ENCODE measurements at places on chromosomes 16 and 17.

DNA sequence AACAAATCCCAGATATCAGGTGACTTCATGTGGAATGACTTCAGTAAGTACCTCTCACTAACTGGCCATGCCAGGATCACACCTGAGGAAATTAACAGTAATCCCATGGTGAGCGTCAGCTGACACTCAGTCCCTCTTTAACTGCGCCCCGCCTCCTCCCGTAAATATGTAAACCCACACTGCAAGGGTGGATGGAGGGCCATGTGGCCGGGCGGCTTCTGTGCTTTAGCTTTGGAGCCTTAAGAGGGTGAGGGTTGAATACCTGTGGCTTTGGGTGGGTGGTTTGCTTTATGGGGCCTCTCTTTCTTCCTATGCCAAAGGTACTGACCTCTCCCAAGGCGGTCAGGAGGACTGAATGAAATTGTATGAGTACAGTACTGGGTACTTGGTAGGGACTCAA lies 141.7 kb downstream of the MRM1 start:
- no peak for DNase-seq

DNA sequence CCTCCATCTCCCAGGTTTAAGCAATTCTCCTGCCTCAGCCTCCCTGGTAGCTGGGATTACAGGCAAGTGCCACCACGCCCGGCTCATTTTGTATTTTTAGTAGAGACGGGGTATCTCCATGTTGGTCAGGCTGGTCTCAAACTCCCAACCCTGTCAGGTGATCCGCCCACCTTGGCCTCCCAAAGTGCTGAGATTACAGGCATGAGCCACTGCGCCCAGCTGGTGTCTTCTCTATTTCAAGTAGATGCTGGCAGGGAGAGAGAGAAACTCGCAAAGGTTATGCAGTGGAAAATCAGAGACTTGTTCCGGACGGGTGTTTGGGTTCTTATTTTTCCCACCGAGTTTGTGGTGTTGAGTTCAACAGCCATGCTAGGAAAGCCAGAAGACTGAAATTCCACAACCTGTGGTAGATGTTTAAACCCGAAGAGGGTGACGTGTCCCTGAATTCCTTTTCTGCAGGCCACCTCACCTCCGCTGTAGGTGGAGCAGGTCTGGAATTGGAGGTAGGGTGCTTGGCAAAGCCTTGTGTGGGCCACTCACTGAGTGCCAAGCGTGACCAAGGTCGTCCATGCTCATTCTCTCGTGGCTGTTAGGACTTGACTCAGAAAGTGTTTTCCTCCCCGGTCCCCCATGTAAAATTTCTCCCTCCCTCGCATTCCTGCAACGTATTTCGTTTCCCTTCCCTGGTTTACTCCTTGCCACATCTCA lies 7.3 kb upstream of the ZDHHC7 start:
- no peak for DNase-seq

DNA sequence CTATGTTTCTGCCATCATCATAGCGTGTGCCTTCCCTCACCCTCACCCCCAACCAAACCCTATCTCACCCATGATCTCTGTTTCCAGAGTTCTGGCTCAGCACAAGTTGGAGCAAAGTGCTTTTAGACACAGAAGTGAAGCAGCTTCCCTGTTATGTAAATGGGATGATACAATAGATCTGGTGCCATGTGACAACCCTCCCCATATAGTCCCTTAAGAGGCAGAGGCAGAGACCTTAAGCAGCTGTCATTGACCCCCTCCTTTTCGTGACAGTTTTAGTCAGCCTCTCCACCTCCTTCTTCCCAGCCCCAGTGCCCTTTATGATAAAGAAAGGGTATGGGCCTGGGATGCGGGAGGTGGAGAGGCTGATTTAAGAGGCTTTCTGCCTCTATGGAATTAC lies 40.3 kb upstream of the MED13 start:
- no peak for DNase-seq

GRCh38 chr16:11407047-11407982 lies 62.1 kb downstream of the RMI2 start:
- peak; percentile 50 for DNase-seq

DNA sequence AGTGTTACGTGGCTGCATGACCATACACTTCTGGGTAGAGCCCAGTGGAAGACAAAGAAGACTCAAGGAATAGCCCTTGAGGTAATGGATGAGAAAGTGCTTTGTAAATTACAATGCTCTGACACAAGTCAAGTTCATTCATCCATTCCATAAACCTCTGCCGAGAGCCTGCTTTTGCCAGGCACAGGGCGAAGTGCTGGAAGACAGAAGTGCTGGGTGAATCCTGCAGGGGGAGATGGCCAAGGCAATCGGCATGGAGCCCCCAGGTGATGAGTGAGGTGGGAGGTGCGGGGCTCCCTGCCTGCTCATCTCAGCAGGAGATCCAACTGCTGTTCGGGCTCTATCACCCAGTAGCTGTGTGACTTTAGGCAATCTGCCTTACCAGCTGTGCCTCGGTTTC lies 2.8 kb upstream of the SOCS3 start:
- DNase-seq: no peak

- no peak for DNase-seq
Observed at GRCh38 chr17:62745806-62746205, 62.3 kb downstream of the MARCHF10 start.

DNA sequence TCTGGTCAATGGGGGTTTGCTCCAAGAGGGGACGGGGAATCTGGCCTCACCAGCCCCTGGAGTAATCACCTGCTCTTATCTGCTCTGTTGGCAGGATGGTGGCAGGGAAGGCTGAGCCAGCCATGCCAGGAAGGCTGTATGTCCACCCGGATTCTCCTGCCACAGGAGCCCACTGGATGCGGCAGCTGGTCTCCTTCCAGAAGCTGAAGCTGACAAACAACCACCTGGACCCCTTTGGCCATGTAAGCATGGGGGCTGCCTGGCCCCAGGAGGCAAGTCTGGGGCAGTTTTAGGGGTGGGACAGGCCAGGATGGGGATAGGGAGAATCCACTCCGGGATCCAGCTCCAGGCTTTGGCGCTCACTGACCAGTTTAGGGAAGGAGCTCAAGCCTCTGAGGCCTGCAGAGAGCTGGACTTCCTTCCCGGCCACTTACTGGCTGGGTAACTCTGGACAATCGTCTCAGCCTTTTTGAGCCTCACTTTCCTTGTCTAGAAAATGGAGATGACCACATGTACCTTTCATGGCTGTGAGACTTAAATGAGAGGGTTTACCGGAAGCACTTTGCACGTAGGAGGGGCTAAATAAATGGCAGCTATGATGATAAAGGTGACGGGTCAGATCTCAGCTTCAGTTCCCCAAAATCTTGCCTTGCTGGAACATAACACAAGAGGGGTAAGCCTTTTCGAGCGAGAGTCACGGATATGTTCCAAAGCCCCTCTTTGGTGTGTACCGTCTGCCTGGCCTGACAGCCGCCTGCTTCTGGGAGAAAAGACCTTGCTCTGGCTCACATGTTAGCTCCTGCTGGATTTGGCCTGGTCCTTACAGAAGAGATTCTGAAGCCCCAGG lies 15.4 kb downstream of the TBX4 start:
- DNase-seq: no peak

GRCh38 chr17:82110298-82110697 lies 12.3 kb upstream of the FASN start:
- no peak for DNase-seq

- DNase-seq: no peak
Observed at GRCh38 chr17:10836966-10837590, 809 bp downstream of the PIRT start.

DNA sequence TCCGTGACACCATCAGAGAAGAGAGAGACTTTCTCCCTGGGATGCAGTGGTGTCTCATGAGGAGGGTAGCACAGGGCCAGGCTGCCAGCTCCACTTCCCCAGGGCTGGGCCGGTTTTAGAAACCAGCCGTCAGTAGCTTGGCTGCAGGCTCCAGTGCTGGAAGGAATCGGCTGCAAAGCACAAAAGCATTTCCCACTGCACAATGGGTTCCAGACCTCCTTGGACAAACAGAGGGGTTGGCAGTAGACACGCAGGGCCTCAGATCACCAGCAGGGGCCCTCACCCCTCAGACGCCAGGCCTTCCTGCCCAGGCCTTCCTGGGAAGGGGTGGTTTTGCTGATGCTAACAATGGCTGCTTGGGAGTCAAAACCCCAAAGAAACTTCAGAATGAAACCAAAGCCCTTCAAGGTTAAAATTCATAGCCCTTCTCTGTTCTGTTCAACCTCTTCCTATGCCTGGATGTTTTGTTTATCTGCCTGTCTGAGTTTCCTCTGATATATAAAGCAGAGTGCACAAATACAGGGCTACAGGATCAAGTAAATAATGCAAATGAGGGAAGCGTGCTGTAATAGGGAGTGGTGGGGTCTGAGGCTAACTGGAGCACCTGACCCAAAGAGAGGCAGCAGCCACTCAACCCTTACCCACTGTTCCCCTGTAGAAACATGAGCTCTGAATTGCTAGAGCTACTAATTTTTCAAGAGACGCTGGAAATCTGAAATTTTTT lies 26.2 kb downstream of the TEKT5 start:
- DNase-seq: no peak

GRCh38 chr16:87679593-87680271 lies 77.4 kb downstream of the JPH3 start:
- DNase-seq: no peak

GRCh38 chr16:84826558-84826941 lies 6.8 kb downstream of the CRISPLD2 start:
- no peak for DNase-seq

DNA sequence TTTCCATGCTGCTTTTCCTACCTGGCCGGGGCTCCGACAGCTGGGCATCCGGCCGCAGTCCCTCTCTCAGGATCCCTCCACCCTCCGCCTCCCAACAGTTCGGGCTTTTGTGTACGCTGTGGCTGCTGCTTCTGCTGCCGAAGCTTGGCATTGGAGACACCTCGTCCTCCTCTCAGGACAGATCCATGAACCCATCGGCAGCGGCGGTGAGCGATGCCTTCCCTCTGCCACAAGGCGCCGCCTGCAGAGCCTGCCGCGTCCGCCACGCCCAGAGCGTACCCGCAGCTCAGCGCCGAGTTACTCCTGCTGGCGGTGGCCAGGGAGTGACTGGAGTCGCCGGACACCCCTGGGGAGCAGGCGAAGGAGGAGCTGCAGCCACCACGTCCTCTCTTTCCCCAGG lies 2032.8 kb downstream of the TP53TG3F start:
- no peak for DNase-seq

- DNase-seq: no peak
Observed at GRCh38 chr17:40777971-40778370, 4.4 kb downstream of the KRT27 start.

GRCh38 chr17:7561589-7562207 lies at the start of gene SENP3:
SENP3 (plus strand) TSS chr17:7561919; CDS start chr17:7563077, 1,158 bp downstream.
- DNase-seq: peak; percentile 90
